ENCODE measurements at places on chromosomes 1 and 21. TPM values are rescaled to one million over a fixed set of nuclear protein-coding genes. Genes with fewer than 3 reads are reported as not detected.
A peak's percentile ranks its signal among the peaks of the same experiment; 100 is the strongest.

The LRRC39 gene
- 0.37 TPM for total RNA-seq

The KRTAP11-1 gene
- not detected for total RNA-seq

The TRAPPC10 gene
- total RNA-seq, result 50.2 TPM

- DNase-seq, result no peak
- H3K27me3 ChIP-seq, result no peaks in the 10 kb centered on the region
- H3K36me3 ChIP-seq, result no peaks in the 10 kb centered on the region
- H3K27ac ChIP-seq, result no peak overlapping the region
- no peak overlapping the region for H3K4me3 ChIP-seq
- H3K4me1 ChIP-seq, result no peaks in the 10 kb centered on the region
These were observed 182.9 kb downstream of the BACH1 start for GRCh38 chr21:29481641-29482040.

- H3K4me3 ChIP-seq, result peak overlapping the region; percentile 81
- no peaks in the 10 kb centered on the region for H3K36me3 ChIP-seq
- no peaks in the 10 kb centered on the region for H3K27me3 ChIP-seq
- peak; percentile 91 for DNase-seq
These were observed 1.1 kb downstream of the BCAR3 start for GRCh38 chr1:93680420-93681100.

The GBP7 gene
- not detected for total RNA-seq

- H3K27me3 ChIP-seq, result peaks cover 14% of the 10 kb centered on the region
- no peaks in the 10 kb centered on the region for H3K4me1 ChIP-seq
- H3K36me3 ChIP-seq, result no peaks in the 10 kb centered on the region
- H3K4me3 ChIP-seq, result no peak overlapping the region
These were observed 6.0 kb upstream of the KCNA2 start for GRCh38 chr1:110612060-110612745.

DNA sequence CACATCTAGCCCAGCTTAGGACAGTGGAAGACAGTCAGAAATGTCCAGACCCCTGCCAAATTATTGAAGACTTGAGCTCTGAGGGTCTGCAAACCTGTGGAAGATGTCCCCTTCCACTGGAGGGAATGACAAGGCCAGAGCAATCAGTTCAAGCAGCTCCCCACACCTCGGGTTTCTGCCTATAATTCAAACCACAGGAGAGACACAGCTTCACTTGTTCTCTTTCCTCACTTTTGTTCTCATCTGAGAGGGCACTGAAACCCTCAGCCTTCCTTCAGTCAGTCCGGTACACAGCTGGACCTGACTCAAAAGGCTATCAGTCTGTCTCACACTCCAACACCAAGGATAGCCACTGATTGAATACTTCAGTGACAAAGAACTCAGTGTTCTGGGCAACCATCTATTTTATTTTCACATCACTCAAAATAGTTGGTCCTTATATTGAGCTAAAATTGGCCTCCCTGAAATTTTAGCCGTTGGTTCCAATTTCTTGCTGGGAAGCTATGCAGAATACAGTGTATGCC lies 70.1 kb downstream of the TENT5C start:
- H3K36me3 ChIP-seq, result no peaks in the 10 kb centered on the region
- peaks cover 20% of the 10 kb centered on the region for H3K4me1 ChIP-seq
- no peaks in the 10 kb centered on the region for H3K27me3 ChIP-seq
- H3K4me3 ChIP-seq, result no peak overlapping the region
- H3K27ac ChIP-seq, result no peak overlapping the region

DNA sequence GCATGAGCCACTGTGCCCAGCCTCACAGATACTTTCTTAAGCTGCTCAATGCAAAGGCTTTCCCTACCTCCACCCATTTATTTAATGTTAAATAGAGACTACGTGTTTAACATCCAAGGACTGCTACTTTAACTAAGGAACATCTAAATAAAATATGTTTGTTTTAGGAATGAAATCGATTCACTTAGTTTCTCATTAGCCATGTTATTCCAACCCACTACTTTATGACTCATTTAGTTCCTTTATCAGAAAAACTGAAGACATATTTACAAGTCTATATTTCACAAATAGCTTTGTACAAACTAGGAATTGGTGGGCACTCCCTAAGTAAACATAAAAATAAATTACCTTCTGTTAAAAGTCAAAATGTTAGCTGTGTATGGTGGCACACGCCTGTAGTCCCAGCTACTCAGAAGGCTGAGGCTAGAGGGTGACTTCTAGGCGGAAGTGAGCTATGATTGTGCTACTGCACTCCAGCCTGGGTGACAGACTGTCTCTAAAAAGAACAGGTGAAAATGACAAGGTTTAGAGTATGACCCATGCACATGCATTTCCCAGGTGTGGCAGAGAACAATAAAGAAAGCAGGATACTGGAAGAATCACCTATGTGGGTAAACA lies 39.9 kb upstream of the AK4 start:
- peak overlapping the region; percentile 62 for H3K27ac ChIP-seq
- no peak overlapping the region for H3K4me3 ChIP-seq
- H3K4me1 ChIP-seq, result no peaks in the 10 kb centered on the region
- H3K36me3 ChIP-seq, result no peaks in the 10 kb centered on the region
- no peaks in the 10 kb centered on the region for H3K27me3 ChIP-seq

- no peak overlapping the region for H3K4me3 ChIP-seq
- no peaks in the 10 kb centered on the region for H3K4me1 ChIP-seq
- peaks cover 46% of the 10 kb centered on the region for H3K27me3 ChIP-seq
- no peaks in the 10 kb centered on the region for H3K36me3 ChIP-seq
These were observed 3.7 kb downstream of the OPRD1 start for GRCh38 chr1:28815533-28816185.

DNA sequence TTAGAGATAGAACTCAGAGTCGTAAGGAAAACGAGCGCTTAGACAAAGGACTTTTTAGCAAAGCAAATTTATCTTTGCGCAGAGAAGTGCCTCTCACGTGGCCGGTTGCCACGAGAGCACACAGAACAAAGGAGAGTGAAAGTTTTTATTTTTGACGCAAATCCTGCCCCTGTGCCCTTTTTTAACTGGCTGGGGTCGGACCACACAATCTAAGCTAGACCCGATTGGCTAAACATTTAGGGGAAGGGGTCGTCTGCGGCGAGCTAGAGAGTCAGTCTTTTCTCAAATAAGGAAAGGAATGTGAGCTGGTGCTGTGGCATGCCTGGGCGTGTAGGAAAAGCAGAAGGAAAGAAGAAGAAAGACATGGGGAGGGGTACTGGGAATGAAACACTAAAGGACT lies 2.4 kb downstream of the KRTAP10-2 start:
- no peak overlapping the region for H3K4me3 ChIP-seq
- no peaks in the 10 kb centered on the region for H3K4me1 ChIP-seq
- no peaks in the 10 kb centered on the region for H3K36me3 ChIP-seq
- no peak overlapping the region for H3K27ac ChIP-seq

DNA sequence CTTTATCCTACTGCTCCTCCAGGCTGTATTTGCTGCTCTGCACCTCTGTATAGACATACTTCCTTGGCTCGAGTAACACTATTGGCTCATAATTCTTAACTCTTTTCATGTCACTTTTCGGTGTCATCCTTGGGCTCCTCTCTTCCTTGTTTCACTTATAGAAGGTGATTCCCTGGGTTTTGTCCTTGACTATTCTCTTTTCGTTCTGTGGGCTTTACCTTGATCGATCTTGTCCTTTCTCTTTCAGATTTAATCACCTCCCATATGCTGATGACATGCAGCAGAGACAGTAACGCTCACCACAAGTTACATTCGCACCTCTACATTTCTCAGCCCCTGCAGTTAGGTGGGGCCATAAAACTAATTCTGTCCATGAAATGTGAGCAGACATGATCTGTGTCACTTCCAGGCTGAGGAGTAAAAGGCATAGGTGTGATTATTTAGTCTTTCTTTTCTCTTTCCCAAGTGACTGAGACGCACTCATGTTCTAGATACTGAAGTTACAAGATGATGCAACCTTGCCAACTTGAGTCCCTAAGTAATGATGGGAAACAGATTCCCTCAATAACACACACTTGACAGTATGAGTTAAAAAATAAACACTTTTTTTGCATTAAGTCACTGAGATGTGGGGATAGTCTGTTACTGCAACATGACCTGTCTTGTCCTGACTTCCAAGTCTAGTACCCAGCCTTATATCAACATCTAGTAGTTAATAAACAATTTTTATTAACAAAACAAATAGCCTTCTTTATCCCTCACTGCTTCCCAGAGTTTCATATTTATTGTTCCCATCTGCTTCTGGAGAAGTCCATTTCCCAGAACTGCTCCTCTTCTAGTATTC lies 49.9 kb upstream of the HAO2 start:
- H3K4me3 ChIP-seq, result no peak overlapping the region
- H3K4me1 ChIP-seq, result no peaks in the 10 kb centered on the region
- no peaks in the 10 kb centered on the region for H3K27me3 ChIP-seq
- H3K27ac ChIP-seq, result no peak overlapping the region
- DNase-seq, result no peak
